ELR (cell line): ENCODE measurements at places on chromosomes 16 and 17.

DNA sequence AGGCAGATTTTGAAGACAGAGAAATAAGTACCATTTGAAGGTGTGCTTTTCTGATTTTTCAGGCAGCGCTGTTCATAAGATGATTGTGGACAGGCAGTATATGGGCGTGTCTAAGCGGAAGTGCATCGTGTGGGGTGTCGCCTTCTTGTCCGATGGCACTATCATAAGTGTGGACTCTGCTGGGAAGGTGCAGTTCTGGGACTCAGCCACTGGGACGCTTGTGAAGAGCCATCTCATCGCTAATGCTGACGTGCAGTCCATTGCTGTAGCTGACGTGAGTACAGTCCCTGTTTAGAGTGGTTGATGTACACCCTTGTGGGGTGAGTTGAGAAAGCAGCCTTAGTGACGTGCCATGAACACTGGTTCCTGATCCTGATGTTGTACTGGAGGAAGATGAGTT, 10.7 kb downstream of the UTP4 start:
- peak; percentile 42 for DNase-seq

GRCh38 chr16:1002399-1003166, 21.0 kb downstream of the SOX8 start:
- DNase-seq: peak; percentile 66

- DNase-seq: peak; percentile 71
These were observed 4.0 kb upstream of the RPL38 start for GRCh38 chr17:74199306-74200092.

GRCh38 chr16:84985079-84986065, 26.0 kb downstream of the ZDHHC7 start:
- peak; percentile 91 for DNase-seq

DNA sequence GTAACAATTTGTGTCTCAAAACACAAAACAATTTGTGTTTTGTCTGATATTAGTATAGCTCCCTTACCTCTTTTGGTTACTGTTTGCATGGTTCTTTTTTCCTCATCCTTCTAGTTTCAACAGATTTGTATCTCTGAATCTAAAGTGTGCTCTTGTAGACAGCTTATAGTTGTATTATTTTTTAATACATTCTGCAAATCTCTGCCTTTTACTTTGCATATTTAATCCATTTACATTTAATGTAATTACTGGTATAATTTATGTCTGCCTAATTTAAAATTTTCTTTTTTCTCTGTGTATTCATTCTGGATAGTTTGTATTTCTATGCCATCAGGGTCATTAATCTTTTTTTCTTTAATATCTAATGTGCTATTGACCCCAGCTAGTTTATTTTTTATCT, 9.9 kb upstream of the GNAO1 start:
- DNase-seq: no peak

- peak; percentile 51 for DNase-seq
These were observed 669 bp downstream of the RNF167 start for GRCh38 chr17:4940555-4941318.

DNA sequence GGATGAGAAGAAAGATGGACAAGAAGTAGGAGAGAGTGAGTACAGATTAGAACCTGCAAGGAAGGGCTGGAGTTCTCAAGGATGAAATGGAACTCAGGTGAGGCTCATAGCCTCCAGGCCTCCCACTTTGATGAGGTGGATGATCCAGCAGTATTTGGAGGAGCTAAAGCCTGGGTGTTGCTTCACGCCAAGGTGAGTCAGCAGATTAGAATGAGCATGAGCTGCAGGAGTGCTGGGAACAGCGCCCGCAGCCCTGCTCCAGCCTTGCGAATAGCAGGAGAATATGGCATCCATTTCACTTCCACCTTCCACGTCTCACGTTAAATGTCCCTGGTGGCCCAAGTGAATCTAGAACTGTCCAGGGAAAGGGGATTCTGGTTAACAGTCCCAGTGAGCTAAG, 94.4 kb upstream of the CPHXL start:
- peak; percentile 4 for DNase-seq

- no peak for DNase-seq
These were observed 3.2 kb upstream of the EDC4 start for GRCh38 chr16:67869653-67870052.

GRCh38 chr17:33574942-33575445, 281.9 kb upstream of the ASIC2 start:
- no peak for DNase-seq

DNA sequence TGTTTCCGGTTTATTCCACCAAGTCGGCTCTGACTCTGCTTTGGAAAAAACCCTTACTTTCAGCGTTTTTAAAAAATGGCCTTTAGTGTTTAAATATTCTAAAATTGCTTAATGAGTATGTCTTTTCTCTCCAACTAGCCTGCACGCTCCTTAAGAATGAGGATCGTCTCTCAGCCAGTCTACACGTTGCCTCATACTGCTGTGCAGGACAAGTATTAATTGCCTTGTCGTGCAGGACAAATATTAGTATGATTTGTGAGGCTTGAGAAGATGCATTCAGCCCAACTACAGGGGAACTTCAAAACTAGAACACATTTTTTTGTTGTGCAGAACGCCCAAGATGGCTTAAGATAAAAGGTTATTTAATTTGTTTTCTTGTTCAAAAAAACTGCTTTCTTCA, 61.2 kb downstream of the MARCHF10 start:
- no peak for DNase-seq

DNA sequence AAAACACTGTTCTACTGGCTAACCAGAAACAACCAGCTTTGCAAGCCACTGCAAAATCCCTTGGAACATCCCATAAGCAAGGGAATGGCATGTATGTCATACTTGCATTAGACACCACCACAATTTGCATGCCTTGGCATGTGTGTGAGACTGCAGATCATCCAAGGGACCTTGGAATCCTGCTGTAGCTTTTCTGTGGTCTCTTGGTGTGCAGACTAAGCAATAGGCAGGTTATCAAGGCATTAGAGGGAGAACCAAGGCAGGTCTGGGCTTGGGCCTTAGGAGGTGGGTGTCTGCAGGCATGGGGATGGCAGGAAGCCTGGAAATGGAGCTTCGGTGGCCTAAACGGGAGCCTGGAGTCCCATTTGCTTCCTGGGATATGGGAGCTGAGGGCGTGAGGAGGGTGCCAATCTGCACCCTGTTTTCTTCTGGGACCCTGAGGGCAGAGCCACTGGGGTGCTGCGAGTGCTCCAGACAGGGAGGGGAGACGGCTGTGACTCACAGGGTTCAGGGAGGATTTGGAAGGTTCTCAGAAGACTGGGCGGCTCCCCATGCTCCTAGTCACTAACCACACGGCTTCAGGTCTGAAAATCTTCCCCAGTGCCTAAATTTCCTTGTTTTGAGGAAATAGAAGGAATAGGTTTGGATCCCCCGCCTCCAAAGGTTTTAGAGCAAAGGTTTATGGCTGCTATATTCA, 36.6 kb downstream of the FAM20A start:
- DNase-seq: no peak

- no peak for DNase-seq
These were observed 35.2 kb downstream of the LRRC75A start for GRCh38 chr17:16456742-16457316.

DNA sequence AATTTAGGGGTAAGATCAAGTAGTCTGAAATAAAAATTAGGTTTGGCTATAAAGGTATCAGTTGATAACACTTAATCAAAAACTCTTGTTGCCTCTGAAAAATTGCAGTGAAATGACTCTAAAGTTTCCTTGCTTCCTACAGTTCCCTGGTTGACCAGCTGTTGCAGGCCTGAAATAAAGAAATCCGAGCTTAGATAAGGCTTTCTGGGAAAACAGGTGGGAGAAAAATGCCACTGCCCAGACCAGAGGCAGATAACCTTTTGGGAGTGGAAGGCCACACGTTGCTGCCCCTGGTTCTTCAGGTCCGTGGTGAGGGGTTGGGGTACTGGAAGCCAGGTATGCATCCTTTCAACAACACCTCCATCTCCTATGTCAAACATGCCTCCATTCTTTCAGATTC, 111.3 kb downstream of the HS3ST3A1 start:
- no peak for DNase-seq

- no peak for DNase-seq
These were observed 49.1 kb downstream of the KATNIP start for GRCh38 chr16:27598931-27599565.

DNA sequence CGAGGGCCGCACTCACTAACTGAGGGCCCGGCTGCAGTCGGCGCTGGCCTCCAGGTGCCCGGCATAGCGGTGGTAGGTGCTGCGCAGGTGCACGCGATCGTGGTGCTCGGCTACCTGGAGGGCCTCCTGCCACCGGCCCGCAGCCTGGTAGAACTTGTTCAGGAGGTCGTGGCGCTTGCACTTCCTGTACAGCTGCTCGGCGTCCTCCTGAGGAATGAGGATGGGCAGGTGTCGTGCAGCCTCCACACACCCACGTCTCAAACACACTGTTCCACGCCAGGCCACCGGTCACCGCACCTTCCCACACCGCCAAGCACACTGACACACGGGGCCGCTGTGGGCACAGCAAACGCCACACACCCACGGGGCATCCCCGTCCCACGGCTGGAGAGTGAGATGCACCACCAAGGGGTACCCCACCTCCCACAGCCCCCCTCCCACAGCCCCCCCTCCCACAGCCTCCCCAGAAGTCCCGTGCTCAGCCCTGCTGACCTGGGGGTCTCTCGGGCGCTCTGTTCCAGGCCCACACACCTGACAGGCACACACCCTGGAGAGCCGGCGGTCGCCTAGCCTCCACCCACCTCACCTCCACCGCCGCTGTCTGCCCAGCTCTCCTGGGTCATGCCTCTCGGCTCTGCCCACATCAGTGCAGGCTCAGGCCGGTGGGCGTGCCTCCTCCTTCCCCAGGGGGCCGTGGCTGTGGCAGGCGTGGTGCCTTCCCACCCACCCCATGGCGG, 7.4 kb upstream of the TMEM204 start:
- no peak for DNase-seq

DNA sequence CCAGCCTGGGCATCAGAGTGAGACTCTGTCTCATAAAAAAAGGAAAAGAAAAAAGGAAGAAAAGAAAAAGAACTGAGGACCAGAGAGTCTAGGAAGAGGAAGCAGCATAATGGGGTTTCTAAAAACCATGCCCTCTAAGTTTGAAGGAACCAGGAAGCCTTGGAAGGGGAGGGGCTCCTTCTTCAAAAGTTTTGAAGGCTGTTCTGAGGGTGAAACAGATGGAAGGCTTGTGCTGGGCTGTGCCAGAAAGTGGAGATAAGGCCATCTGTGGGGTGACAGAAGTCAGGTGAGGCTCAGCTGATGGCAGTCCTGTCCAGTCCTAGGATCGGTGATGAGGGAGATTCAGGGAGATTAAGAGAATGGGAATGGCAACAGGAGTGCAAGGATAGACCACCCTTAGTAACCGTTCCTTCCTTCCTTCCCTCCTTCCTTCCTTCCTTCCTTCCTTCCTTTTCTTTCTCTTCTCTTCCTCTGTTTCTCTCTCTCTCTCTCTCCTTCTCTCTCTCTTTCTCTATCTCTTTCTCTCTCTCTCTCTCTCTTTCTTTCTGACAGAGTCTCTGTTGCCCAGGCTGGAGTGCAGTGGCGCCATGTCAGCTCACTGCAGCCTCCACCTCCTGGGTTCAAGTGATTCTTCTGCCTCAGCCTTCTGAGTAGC, 182.6 kb downstream of the NTN1 start:
- DNase-seq: no peak

- no peak for DNase-seq
These were observed 98.3 kb upstream of the GOT2 start for GRCh38 chr16:58832386-58832895.

DNA sequence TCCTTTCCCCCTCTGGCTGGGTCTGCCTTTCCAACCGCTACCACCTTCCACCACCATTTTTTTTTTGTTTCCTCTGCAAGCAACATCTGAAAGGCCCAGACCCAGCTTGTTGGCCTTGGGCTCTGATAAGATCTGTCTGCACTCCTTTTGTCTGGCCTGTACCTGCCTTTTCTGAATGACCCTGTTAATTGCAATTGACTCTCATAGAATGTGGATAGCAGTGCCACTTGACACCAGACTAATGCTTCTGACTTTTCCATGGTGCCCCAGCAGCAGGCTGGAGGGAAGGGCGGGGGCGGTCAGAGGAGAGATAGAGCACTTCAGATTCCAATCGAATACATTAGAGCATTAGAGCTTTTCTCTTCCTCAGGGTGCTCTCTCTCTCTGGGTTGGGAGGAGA, 538.9 kb downstream of the WWOX start:
- no peak for DNase-seq

GRCh38 chr16:88086571-88087516, 135.6 kb downstream of the BANP start:
- no peak for DNase-seq

DNA sequence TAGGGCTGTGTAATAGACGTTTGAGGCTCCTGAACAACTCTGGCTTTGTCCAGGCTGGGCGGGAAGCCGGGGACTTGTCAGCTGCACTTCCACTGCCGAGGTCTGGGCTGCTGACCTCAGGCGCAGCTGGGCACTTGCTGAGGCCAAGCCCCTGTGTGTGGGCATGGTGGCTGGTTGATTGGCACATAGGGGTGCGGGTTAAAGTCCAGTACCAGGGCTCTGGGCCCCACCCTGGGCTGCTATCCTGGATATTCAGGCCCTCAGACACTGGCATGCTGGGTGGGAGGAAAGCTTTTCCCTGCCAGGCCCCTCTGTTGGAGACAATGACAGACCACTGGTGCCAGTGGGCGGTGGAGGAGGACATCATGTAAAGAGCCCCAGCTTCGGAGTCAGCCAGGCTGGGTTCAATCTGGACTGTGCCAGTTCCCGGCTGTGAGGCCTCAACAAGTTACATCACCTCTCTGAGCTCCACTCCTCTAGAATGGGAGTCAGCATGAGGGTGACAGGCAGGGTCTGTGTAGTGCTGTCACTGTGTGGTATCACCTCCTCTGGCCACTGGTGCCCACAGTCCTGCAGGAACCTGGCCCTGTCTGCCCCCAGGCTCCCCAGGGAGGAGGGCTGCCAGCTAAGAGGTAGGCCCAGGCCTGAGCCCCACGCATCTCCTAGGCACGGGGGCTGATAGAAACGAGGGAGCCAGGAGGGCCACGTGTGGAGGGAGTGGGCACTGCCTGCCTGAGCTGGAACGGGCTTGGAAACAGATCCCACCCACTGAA, 42.5 kb downstream of the PSME3IP1 start:
- DNase-seq: no peak

DNA sequence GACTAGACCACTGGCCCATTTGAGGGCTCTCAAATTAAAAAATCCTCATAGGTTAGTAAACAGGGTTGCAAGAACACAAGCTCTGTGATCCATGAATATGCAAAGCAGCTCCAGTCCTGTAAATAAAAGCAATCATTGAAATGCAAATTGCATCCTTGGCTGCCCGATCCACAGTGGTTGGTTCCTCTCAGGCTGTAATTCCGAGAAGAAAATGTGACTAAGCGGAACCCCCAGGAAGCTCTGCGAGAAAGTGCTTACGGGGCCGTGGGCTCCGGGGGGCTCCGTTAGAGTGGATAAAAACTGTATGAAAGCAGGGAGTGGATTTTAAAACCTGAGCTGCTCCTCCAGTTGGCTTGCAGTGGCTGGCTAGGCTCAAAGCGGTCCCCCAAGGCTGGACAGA, 2.5 kb downstream of the GPRC5B start:
- DNase-seq: no peak
